Right ventricle myocardium superior (tissue), 1 donor: ENCODE measurements at places on chromosomes 6 and 20. TPM values are rescaled to one million over a fixed set of nuclear protein-coding genes. Genes with fewer than 3 reads are reported as not detected.

DNA sequence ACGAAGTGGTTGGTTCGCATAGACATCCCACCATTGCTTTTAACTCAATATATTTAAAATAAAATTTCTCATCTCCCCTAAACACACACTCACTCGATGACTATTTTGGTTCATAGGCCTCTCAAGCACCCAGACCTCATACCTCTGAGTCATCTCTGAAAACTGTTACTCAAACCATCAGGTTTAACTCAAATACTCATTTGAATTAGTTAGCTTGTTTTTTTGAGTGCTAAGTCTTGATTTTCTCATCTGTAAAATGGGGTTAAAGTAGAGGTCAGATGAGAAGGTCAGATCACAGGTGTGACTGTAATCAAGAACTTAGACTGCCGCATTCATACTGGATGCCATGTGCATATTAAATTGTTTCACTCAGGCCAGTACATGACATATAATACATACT lies 243.9 kb upstream of the TENT5A start:
- no peak for DNase-seq

The SLC24A3 gene
- total RNA-seq = 0.62 TPM

DNA sequence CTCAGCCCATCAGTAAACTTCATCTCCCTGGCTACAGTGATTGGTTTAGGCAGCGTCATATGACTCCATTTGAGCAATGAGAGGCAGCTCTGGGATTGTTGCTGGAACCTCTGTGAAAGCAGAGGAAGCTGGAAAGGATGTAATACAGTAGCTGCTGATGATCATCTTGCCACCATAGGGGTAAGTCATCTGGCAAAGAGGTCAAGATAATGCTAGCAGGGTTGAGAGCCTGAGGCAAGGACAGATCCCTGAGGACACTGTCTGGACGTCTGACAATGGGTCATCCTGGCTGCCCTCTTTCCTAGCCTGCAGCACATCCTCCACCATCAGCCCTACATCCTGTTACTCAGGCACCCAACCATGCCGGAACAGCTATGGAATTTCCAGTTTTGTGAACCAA lies 25.5 kb upstream of the FKBP1A start:
- DNase-seq = no peak

GRCh38 chr6:28985462-28986164 lies 19.5 kb downstream of the ZNF311 start:
- DNase-seq = peak; percentile 87

DNA sequence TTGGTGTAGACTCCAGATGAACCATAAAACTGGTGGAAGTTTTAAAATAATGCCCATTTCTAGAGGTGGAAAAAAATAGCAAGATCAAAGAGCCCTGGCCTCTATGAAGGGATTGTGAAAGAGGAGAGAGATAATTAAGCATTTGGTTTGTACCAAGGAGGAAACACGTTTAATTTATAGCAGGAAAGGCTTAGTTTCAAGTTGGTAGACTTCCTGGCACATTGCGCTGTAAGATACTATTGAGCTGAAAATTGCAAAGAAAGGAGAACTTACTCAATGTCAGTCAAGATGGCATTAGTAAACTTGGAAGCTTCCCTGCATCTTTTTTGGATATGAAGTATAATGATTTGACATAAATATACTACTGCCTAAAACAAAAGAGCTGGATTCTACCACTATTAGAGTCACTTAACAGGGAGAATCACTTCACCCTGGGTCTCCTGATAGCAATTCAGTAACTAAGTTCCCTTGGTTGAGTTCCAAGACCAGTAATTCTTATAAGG lies 24.4 kb downstream of the MARCKS start:
- no peak for DNase-seq

GRCh38 chr6:157246771-157247484 lies 76.4 kb downstream of the TMEM242 start:
- DNase-seq = no peak

- no peak for DNase-seq
Observed at GRCh38 chr20:34627458-34627857, 49.4 kb downstream of the PIGU start.

- peak; percentile 72 for DNase-seq
Observed at GRCh38 chr6:52286798-52287432, 2.4 kb upstream of the MCM3 start.

The FAM229B gene
- 86.6 TPM for total RNA-seq

DNA sequence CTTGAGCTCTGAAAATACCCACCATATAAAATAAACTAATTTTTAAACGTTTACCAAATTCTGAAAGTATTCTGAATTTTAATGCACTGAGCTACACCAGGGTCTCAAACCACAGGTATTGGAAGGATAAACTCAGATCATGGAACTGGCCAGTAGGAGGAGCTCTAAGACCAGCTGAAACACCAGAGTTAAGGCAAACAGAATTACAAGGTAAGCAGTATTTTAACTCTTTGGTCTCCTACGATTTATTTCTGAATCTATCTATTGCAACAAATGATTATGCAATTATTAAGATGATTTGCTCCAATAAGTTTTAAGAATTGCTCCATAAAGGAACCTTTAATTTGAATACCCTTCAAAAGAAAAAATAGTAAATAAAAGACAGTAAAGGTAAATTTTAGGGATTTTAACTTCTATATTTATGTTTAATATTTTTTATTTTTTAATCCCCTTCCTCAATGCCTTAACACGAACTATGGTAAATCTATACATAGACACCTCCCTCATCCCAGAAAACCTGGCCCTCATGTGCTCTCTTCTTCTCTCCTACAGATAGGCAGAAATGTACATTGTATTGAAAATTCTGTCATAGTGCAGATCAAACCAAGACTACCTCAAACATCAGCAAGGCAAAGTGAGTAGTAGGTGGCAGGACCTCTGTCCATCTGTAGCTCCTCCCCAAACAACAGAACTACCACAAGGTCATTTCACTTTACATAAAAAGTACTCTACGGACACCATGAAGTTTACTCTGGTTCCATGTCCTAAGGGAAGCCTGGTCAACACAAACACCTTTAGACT lies 58.4 kb downstream of the SMLR1 start:
- DNase-seq = no peak

DNA sequence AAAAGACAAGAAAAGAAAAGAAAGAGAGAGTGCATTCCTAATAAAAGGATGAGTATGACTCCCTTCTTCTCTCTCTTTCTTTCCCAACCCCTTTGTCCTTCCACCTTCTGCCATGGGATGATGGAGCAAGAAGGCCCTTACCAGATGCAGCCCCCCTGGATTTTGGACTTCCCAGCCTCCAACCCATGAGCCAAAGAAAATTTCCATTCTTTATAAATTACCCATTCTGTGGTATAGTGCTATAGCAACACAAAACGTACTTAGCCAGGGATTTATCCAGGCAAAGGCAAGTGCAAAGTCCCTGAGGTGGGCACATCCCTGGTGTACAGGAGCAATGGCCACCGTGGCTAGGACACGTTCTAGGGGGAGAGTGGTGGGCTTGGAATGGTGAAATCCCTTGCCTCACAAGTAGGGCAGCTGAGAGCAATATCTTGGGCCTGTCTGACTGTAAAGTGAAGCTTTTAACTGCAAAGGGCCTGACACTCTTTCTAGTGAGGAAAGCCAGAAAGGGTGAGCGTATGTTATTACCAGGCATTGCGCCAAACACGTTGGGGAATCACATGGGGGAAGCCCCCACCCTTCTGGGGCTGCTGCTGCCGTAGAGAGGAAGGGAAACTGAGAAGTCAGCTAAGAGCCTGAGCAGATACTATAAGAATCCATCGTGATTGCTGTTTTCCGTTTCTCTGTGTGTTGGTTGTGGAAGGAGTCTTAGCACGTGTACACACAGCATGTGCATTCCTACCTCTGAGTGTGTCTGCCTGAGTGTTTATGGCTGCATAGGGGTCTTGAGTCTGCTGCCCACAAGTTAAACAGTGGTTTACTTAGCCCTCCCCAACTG lies 50.7 kb upstream of the SIRPA start:
- peak; percentile 58 for DNase-seq

The PLEKHG1 gene
- 7.3 TPM for total RNA-seq

DNA sequence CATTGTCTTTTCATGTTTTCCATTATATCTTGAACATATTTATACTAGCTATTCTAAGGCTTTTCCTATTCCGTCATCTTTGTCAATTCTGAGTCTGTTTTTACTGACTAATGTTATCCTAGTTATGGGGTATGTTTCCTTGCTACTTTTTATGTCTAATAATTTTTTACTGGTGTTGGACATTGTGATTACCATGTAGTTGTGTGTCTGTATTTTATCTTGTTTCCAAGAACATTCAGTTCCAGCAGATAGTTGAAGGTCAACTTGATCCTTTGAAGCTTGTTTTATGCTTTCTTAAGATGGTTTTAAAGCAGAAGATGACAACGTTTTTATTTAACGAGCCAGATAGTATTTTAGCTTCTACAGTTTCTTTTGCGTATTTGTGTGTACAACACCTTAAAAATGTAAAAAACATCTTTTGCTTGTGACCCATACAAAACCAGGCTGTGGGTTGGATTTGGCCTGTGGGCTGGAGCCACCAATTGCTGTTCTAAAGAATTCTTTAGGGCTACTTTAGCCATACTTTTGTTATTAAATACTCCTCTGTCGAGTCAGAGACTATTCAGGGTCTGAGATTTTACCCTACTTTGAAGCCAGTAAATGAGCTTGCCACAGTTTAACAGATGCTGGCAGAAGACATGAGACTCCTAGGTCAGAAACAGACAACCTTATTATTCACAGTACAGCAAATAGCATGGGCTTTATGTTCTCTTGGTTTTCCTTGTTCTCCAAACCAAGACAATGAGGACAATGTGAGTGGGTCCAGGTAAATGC lies 38.7 kb upstream of the REV3L start:
- DNase-seq = no peak

GRCh38 chr20:58003525-58003924 lies 224.9 kb downstream of the ANKRD60 start:
- DNase-seq = no peak

GRCh38 chr20:58179432-58180099 lies 48.9 kb downstream of the ANKRD60 start:
- DNase-seq = peak; percentile 80

The PKHD1 gene
- not detected for total RNA-seq

GRCh38 chr6:144140867-144141266 lies 9.4 kb upstream of the STX11 start:
- no peak for DNase-seq

The KCNB1 gene
- 1.1 TPM for total RNA-seq

DNA sequence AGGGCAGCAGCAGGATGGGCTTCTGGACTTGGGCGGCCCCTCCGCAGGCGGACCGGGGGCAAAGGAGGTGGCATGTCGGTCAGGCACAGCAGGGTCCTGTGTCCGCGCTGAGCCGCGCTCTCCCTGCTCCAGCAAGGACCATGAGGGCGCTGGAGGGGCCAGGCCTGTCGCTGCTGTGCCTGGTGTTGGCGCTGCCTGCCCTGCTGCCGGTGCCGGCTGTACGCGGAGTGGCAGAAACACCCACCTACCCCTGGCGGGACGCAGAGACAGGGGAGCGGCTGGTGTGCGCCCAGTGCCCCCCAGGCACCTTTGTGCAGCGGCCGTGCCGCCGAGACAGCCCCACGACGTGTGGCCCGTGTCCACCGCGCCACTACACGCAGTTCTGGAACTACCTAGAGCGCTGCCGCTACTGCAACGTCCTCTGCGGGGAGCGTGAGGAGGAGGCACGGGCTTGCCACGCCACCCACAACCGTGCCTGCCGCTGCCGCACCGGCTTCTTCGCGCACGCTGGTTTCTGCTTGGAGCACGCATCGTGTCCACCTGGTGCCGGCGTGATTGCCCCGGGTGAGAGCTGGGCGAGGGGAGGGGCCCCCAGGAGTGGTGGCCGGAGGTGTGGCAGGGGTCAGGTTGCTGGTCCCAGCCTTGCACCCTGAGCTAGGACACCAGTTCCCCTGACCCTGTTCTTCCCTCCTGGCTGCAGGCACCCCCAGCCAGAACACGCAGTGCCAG lies at the start of gene TNFRSF6B:
Gene TNFRSF6B, plus strand, starts transcription at position 25 of the 729 bp plus-strand sequence. Its CDS starts 116 bp downstream, at position 141.
- peak; percentile 38 for DNase-seq

The IFNGR1 gene
- total RNA-seq = 99.9 TPM

The SLC17A3 gene
- not detected for total RNA-seq

- no peak for DNase-seq
Observed at GRCh38 chr6:108874470-108875160, 26.4 kb downstream of the ARMC2 start.

DNA sequence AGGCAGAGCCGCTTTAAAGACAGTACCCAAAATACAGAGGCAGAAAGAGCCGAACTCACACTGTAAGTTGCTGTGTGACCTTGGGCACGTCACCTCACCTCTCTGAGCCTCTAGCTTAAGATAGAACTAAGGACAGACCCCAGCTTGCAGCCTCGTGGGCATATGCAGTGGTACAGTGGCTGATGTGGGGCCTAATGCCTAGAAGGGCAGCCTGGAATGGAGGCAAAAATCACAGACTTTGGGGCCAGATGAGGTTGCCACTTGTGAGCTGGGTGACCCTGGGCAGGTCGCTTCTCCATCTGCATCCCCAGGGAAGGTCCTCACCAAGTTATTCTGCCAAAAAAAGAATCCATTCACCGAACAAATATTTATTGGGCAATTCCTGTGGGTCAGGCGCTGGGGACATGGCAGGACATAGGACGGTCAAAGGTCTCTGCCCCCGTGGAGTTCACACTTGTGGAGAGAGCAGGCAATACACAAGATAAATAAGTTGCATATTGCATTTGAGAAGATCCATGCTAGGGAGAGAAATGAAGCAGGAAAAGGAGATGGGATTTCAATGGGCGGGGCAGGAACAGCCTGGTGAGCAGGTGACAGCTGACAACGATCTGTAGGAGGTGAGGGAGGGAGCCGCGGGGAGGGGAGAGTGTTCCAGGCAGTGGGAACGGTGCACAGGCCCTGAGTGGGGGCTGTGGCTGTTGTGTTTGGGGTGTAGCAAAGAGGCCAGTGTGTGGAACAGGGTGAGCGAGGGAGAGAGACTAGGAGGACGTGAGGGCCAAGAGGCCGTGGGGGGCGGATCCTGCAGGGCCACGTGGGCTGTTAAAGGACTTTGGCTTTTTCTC lies 115.2 kb downstream of the CEBPB start:
- DNase-seq = peak; percentile 63

DNA sequence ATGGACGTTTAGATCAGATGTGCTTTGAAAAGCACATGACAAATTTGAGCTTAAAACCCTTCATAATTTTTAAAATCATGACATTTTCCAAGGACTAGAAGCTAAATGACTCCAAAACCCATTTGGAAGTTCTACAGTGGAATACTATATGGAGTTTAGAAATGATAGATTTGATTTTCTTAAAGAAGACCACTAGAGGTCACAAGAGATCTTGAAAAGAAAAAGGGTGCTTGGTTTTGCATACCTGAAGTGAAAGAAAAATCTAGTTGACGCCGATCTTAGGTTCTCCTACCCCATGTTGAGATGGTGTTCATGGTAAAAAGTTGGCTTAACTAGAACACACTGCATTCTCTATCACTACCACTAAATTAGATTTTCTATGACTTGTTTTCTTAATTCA lies 31.5 kb downstream of the CFAP61 start:
- DNase-seq = no peak

GRCh38 chr6:14910692-14911547 lies 334.9 kb upstream of the JARID2 start:
- peak; percentile 64 for DNase-seq

The PEX6 gene
- total RNA-seq = 27.1 TPM
